ENCODE measurements at places on chromosomes 16 and 17.

DNA sequence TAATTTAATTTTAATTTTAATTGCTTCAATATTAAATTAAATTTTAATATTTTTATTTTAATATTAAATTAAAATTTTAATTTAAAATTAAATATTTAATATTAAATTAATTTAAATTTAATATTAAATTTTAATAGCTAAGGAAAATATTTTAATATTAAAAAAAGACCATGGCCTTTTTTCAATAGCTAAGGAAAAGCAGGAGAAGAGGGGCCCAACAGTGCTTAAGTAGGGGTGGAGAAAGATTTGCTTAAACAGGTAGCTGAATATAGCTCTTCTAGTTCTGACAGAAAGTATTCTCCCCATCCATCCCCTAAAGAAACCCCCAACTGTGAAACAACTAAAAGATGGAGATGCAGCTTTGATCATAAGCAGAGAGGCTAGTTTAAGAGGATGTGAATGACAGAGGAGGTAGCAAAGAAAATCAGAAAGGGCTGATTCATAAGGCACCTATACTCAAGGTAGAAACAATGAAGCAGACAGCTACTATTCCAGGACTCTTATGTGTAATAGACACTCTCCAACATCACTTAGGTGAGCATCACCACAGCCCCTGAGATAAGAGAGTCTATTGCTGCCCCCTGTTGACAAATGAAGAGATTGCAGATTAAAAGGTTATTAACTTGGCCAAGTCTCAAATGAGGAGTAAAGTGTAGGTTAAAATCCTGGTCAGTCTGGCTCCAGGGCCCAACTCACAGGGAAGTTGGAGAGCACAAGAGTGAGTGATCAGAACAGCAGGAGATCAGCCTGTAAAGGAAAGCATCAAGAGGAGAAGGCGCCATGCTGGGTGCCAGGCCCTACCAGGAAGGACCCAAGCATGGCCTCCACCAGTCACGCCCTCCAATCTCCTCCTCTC lies 7.8 kb upstream of the RNASEK start:
- DNase-seq: no peak

DNA sequence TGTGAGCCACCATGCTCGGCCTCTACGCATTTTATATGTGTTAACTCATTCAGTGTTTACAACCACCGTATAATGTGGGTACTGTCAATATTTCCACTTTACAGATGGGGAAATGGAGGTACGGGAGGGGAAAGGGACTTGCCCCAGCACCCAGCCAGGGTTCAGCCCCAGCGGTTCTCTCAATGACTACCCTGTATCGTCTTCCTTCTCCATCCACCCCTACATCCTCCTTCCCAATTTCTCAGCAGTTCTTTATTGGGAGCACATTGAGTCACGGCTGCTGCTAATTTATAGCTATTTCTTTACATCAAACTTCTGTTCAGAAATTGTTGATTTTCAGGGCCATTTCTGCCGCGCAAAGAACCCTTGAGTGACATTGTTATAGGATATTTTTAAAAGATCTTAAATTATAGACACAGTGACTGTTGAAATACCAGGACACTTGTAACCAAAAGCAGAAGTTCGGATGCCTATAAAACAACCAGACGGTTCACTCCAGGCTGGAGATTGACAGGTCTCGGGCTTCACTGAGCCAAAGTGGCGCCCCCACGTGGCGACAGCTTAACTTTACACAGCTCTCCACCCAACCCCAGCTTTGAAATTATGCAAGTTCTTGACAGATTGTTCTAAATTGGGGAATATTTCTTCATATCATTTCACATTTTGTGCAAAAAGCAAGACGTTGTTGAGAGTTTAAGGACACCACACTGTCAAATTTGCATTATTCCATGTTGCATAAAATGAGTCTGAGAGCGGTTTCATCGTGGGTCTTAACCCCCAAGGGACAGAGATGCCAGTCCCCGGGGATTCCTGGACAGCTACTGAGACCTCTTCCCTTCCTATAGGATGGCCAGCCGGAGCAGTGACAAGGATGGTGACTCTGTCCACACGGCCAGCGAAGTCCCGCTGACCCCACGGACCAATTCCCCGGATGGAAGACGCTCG lies 11.8 kb downstream of the SYT17 start:
- no peak for DNase-seq

DNA sequence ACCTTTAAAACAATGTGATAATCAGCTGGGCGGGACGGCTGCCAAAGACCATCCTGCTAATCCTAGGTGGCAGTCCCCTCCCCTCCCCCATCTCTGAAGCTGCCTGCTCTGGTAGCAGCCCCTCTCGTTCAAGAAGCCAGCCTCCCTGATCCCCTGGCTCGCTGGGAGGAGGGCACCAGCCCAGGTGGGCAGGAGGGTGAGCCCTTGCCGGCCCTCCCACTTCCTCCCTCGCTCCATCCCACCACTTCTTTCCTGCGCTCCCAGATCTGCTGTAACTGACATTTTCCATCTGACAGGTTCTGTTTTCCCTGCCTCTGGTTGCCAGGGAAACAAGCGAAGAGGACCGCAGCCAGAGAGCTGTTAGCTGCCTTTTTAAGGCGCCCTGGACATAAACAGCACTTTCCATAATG lies 155.7 kb upstream of the TNRC6C start:
- no peak for DNase-seq

DNA sequence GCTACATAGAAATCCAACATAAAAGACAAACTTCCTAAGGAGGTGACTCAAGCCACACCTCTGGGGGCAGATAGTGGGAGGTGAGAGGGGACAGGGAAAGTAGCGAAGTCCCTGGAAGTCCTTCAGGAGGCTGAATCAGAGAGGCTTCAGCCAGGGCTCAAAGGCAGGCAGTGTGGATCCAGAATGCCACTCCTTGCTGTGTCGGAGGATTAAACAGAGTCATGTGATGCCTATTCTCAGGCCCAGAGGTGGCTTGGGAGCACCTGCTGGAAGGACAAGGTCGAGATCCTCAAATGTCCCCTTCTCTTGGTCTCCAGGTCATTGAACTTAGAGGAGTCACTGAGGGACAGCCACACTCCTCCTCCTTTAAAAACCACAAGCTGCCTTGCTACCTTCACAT lies 391.1 kb downstream of the SOX9 start:
- no peak for DNase-seq

DNA sequence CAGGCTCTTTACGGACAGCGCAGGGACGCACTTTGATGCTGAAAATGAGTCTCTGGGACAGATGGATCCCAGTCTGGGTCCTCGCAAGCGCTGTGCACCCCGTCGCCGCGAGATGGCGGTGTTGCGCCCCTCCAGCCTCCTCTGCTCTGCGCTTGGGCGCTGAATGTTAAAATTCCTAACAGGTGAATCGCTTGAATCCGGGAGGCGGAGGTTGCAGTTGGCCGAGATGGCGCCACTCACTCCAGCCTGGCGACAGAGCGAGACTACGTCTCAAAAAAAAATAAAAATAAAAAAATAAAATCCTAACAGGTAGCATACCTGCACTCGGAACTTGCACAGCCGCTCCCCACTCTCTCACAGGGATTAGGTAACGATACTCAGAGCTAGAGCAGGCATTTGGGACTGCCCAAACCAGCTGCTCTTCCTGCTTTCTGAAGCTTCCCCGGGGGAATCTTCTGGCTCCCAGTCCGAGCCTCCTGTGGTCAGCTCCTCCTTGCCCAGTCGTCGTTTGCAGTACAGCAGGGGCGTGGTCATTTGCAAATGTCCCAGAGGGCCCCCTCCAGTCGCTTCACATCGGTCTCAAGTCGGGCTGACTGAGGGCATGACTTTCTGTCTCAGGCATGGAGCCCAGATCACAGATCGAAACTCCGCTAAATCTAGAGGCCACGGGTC lies 26.2 kb upstream of the OSGIN1 start:
- peak; percentile 49 for DNase-seq

DNA sequence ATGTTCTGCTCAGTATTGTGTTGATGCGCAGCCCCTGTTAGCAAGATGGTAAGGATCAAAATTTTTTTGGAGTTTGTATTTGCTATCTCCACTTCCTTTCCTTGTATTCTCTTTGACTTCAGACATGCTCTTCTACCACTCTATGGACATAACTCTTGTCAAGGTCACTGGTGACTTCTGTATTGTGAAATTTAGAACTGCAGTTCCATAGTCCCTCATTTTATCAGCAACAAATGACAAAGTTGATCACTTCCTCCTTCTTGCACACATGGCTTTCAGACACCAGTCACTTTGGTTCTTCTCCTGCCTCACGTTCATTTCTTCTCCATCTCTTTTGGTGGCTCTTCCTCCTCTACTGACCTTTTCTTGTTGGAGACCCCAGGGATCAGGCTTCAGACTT lies 21.1 kb downstream of the COX11 start:
- DNase-seq: no peak

- DNase-seq: no peak
Observed at GRCh38 chr16:46857368-46857945, 26.5 kb upstream of the C16orf87 start.

DNA sequence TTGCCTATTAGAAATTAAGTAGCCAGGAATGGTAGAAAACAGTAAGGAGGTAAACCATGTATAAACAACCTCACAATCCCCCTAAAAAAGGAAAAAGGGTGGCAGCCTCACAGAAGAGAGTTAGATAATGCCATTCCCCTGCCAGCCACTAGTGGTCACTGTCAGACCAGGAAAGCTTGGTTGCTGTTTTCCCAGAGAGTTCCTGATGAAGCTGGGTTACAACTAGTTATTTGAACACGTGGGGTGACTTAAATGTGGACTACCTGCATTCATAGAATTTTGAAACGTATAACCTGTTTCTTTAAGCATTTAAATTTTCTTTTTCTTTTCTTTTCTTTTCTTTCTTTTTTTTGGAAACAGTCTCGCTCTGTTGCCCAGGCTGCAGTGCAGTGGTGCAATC lies 5.8 kb downstream of the GPRC5C start:
- DNase-seq: no peak

All from T-helper 17 cell (primary cell).